ENCODE measurements at places on chromosomes 7 and 10.
A peak's percentile ranks its signal among the peaks of the same experiment; 100 is the strongest.

GRCh38 chr10:133353202-133353959, 4.4 kb downstream of the FUOM start:
- DNase-seq: no peak

DNA sequence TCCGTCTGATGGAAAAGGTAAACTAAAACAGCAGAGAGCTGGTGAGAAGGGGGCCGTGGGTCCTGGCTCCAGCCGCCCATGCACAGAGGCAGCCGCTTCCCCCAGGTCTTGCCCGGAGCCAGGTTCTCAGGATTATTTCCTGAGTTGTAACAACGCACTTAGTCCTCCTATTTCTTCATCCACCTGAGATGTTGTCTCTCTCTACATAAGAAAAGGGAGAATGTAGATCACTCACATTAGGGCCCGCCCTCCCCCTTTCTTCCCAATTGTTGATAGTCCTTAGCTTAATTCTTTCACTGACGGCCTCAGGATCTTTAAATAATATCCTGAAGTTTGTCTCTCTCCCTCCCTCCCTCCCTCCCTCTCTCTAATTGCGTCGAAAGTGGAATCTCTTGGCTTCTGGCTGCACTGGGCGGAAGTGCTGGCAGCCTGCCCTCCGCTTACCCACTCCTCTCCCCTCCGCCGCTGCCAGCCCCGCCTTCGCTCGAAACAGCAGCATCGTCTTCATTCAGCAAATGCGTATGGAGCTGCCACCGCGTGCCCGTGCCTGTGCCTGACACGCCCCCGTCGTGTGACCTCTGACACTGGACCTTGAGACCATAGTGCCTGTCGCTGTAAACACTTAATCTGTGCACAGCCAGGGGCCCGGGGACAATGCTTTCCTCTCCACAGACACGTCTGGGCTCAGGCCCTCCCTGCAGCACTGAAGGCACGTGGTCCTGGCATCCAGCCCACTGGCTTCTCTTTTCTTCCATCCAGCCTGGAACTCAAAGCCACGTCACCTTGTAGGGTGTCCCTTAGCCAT, 174.5 kb upstream of the PPP2R2D start:
- DNase-seq: no peak

DNA sequence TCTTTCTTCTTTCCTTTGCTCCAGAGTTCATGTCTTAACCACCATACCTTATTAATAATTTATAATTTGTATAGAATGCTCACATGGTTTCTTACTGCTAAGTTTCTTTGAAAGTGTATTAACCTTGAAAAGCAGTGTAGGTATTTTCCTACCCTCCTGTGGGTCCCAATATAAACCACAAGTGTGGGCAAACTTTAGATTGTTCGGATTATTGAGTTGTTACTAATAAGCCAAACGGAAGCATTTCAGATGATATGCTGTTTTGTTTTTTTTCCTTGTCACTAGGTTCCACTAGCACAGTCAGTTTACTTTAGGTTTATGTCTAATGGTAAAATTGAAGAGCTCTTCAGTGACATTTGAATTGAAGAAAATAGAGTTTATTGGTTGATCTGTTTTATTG, 10.2 kb downstream of the SSBP1 start:
- no peak for DNase-seq

GRCh38 chr7:16801579-16801978, 3.2 kb downstream of the AGR2 start:
- no peak for DNase-seq

- no peak for DNase-seq
These were observed 247.4 kb upstream of the CACNA2D1 start for GRCh38 chr7:82690929-82691328.

GRCh38 chr7:155791214-155791737, 21.0 kb downstream of the SHH start:
- no peak for DNase-seq

DNA sequence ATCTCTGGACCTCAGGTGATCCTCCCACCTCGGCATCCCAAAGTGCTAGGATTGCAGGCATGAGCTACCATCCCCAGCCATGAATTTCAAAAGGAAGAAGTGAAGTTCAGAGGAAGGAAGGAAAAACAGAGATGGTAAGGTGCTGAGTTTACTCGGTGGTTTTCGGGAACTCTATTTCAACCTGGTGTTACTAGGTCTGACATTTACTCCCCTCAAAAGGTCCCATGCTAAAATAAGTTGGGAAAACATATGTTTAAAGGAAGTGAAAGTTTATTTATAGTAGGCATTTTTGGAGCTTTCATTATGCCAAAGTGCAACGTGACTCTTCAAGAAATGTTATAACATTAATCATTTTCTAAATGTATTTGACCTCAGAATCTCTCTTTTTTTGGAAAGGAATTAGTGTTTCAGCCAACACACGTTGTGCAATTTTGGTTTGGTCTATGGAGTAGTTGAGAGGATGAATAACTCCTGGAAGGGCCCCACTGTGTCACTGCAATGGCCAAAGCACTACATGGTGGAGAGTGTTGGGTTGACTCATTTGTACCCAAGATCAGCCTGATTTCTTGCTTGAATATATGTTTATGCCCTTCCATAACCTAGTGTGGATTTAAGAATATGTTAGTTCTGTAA, 114.7 kb upstream of the FAM171A1 start:
- no peak for DNase-seq

DNA sequence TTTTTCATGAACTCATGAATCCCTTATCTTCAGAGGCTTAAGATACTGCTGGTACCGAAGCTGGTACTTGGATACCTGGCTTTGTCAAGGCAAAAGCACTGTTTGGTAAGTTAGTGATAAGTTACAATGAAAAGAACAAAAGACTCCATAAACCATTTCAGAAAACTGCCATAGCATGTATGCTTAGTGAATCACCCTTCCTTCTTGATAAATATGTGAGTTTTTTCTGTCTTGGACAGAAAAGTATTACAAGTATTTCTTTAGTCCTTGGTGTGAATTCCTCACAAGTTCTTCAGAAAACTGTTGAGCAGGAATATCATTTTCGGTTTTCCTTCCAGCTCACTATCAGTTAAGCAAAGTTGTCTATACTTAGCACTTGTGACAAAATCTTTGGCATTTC, 25.6 kb downstream of the PUS7 start:
- DNase-seq: no peak

DNA sequence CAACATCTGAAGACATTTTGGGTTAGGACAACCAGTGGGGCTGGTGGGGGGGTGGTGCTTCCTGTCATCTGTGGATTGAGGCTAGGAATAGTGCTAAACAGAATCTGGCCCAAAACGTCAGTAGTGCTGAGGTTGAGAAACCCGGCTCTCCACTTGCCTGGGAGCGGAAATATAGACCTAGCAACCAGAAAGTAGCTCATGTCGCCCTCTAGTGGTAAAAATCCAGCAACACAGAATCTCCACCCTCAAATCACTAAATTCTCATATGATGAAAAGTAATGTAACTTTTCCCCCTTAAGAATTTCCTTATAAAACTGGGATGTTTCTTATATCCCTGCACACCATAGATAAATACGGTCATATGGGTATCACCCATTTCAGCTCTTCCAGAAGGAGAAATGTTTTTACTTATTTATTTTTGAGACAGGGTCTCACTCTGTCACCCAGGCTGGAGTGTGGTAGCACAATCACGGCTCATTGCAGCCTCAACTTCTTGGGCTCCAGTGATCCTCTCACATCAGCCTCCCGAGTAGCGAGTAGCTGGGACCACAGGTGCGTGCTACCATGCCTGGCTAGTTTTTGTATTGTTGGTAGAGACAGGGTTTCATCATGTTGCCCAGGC, 34.4 kb downstream of the ZC3HAV1 start:
- DNase-seq: peak; percentile 36

- peak; percentile 3 for DNase-seq
These were observed 1.1 kb downstream of the RRP12 start for GRCh38 chr10:97399843-97400545.

DNA sequence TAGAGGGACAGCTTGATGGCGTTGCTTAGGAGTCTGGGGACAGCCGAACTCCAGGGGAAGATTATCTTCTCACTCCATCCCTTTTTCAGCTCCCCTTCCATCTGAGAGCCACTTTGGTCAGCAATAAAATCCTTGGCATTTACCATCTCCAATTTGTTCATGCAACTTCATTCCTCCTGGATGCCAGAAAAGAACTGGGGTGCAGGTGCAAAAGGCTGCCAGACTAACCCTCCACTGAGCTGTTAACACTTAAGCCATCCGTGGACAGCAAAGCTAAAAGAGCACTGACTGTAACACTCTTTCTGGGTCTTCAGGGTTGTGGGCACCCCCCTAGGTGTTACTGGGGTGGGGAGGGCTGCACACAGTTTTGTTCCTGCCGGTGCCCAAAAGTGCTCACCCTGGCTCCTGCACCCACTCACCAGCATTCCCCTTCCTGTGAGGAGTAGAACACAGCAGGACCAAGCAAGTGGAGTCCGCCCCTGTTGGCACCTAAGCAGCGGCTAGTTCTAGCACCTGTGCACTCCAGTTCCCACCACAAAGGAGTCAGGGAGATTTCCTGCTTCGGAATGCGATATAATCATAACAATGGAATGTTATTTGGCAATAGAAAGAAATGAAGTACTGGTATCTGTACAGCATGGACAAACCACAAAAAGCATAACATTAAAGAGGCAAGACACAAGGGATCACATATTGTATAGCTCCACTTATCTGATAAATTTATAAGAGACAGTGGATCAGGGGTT, 95.1 kb downstream of the NPY start:
- no peak for DNase-seq

- DNase-seq: no peak
These were observed 13.0 kb upstream of the HUS1 start for GRCh38 chr7:47992446-47992845.

GRCh38 chr10:122648599-122649428, 50.8 kb downstream of the C10orf120 start:
- no peak for DNase-seq

- no peak for DNase-seq
These were observed 119.7 kb downstream of the ABLIM1 start for GRCh38 chr10:114538181-114538906.

GRCh38 chr7:116142850-116143249, 67.5 kb upstream of the TES start:
- no peak for DNase-seq

- DNase-seq: no peak
These were observed 115.8 kb upstream of the TCERG1L start for GRCh38 chr10:131427281-131427680.

DNA sequence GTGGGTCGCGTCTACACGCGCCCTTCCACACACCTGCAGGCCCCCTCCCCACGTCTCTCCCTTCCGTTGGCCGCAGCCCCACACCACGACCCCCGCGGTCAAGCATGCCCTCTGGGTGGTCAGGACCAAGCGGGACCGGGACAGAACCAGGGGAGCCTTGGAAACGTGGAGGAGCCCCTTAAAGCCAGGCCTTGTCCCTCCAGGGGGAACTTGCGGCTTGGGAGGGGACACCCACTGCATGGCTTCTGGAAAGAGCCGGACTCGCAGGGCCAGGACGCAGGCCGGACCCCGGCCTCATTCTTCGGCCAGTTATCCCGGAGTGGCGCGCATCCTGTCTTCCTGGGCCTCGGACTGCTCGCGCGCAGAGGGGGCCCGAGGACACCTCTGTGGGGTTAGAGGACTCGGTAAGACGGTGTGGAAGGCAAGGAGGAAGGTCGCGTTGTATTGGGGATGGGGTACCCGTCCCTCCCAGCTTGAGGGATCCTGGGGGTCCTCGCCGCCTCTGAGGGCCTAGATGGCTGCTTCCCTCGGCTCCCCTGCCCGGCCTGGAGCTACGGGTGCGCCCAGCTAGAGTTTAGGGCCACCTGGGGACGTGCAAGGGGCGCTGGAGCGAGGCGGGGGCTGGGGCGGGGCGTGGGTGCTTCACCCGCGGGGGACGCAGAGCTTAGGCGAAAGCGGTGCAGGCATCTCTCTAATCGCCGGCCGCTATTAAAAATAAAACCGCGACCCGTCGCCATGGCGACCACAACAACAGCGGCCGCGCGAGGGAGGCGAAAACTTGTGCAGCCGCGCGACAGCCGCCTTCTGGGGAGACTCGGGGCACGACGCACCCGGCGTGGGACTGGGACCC, 1.8 kb upstream of the PDGFA start:
- DNase-seq: no peak

DNA sequence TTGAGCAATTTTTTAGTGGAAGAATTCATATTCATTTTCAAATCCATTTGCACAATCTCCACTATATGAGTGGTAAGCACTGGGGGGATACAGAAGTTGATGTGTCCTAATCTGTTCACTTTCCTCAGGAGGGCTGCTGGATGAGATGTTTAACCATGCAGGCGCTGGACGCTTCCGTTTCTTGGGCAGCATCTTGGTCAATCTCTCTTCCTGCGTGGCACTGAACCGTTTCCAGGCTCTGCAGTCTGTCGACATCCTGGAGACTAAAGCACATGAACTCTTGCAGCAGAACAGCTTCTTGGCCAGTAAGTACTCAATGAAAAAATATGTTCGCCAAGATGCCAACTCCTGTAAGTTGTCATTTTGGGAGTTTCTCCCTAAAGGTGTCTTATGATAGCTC, 179.3 kb downstream of the ABCA13 start:
- no peak for DNase-seq

GRCh38 chr10:132925614-132926013, 16.8 kb downstream of the CFAP46 start:
- no peak for DNase-seq

DNA sequence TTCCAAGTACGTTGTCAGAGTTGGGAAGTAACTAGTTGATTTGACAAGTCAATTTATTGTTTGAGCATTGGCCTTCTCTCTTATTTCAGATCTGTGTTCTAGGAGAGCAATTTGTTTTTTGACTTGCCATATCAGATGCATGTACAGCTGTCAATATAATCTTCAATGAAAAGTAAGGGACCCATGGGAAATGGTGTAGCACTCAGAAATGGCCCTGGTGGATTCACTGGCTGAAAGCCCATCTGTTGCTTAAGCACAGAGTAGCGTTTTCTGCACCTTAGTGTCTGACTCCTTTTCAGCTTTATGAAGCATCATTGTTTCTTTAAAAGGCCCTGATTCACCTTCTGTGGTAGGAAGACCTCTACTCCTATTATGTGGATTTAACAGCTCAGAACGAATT, 10.2 kb downstream of the GARS1 start:
- no peak for DNase-seq

GRCh38 chr7:86181474-86181873, 462.2 kb upstream of the GRM3 start:
- DNase-seq: no peak

DNA sequence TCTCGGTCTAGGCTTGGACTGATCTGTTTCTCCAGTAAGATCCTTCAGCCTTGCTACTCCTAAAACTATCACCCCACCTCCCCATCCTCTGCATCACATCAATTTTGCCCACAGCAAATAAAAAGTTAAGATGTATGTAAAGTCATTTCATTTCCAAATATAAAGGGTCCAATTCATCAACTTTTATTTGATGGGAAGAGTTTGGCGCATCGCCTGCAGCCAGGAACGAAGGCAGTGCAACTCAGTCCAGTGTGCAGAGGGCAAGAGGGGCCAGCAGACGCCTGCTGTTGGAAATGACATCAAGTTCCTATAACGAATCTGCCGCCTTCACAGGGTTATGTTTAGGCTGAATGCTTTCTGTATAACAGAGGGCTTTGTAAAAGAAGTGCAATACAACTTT, 97.0 kb downstream of the SVIL start:
- no peak for DNase-seq

- DNase-seq: peak; percentile 34
These were observed 18.0 kb downstream of the PURB start for GRCh38 chr7:44867073-44867995.
